Peyer's patch (tissue), 4 donors: ENCODE measurements at places on chromosomes 6 and 20. TPM values are rescaled to one million over a fixed set of nuclear protein-coding genes. Genes with fewer than 3 reads are reported as not detected.

GRCh38 chr6:14766391-14766994, 479.4 kb upstream of the JARID2 start:
- no peak for DNase-seq

- no peak for DNase-seq
Observed at GRCh38 chr20:50655311-50655880, 35.9 kb downstream of the RIPOR3 start.

FAM217A gene
- not detected for total RNA-seq

DNA sequence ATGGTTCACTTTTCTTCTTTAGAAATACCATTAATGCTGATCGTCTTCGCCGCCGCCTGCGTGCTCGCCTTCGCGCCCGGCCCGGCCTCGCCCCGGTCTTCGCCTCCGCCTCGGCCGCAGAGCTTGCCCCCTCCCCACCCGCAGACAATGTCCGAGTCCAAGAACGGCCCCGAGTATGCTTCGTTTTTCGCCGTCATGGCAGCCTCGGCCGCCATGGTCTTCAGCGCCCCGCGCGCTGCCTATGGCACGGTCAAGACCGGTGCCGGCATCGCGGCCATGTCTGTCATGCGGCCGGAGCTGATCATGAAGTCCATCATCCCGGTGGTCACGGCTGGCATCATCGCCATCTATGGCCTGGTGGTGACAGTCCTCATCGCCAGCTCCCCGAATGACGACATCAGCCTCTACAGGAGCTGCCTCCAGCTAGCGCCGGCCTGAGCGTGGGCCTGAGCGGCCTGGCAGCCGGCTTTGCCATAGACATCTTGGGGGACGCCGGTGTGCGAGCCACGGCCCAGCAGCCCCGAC, 4.8 kb upstream of the PRPH2 start:
- peak; percentile 56 for DNase-seq

DNA sequence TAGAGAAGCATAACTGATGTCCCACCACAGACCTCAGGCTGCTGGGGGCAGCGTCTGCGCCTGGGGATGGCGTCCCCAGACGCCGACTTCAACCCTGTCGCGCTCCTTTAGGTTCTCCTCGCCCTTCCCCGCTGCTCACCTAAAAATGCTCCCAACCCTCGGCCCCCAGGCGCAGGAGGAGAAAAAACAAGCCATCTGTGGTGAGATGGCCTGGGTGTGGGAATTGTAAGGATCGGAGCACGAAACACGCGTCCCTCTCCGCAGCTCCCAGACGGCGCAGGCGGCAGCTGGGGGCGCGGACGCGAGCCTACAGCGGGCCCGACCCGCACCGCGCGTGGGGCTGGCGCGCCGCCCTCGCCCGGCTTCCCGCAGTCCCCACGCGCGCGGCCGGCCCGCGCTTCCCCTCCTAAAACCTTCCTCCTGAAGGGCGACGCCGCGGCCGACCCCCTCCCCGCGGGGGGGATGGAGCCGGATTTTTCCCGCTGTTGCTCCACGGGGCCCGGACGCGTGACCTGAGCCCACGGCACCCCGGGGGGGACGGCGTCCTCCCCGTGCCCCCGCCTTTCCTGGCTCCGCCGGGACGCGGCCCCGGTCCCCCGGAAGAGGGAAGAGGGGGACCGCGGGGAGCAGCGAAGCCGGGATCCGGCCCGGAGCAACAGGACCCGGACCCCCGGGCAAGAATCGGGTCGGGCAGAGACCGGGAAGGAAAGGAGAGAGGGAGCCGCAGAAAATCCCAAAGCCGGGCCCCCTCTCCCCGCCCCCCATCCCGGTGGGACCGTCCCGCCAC, 611 bp downstream of the EPB41L2 start:
- DNase-seq = peak; percentile 67

PLN gene
- 6.1 TPM for total RNA-seq

DNA sequence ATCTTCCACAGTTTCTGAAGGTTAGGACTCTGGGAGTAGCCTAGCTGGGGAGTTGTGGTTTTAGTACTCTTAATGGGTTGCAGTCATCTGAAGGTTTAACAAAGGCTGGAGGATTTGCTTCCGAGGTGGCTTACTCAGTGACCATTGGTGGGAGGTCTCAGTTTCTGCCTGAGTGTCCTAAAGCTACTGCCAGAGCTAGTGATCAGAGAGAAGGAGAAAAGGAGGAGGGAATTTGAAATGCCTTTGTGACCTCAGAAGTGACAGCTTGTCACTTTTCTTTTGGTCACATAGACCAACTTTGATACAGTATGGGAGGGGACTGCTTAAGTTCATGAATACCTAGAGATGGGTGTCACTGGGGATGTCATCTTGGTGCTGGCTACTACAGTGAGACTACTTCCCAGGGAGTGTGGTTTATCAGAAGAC, 41.3 kb downstream of the NCOA3 start:
- DNase-seq = no peak

GRCh38 chr20:1505361-1505760, 14.1 kb upstream of the SIRPB2 start:
- DNase-seq = no peak

DNA sequence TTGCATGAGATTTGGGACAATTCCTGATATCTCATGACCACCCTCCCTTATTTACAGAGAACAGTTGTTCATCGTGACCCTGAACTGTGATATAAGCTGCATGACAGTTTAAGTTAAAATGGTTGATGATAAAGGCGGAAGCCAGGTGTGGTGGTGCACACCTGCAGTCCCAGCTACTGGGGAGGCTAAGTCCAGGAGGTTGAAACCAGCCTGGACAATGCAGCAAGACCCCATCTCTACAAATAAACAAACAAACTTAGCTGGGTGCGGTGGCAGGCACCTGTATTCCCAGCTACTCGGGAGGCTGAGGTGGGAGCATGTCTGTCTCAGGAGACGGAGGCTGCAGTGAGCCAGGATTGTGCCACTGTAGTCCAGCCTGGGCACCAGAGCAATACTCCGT, 24.1 kb downstream of the COL20A1 start:
- DNase-seq = no peak

GRCh38 chr6:157813750-157814455, 9.1 kb upstream of the SNX9 start:
- no peak for DNase-seq

BPIFB1 gene
- not detected for total RNA-seq

DNA sequence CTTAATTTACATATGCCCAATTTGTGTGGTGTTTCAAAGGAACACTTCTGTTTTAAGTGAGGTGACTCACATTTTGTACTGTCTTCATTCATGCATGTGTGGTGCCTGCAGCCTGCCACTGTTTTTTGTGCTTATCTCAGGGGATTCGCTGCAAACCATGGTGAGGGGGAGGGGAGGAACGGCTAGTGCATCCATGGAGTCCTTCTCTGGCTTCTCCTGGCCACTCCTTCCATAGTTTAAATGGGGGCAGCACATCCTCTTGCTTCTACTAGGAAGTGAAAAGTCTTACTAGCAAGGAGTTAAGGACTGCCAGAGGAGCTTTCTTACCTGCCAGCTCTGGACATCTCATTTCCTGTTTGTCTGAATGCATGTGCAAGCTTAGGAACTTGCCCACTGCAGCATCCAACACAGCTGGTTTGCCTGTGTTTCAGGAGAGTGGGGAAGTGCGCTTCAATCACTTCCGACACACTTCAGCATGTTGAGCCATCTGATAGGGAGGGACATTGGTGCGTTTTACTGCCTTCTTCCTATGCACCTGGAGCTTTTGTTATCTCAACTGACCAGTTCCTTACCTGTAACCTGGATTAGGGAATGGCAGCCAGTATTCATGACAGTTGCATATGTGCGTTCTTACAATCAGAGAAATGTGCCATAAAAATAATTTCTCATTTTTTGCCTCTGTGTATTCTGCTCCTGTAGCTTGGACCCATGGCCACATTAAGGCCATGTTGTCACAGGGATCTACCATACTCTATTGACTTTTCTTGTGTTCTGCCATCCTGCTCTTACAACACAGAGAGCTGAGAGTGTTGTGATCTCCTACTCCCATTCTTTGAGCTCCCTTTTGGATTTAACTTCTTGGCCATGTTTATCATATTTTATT, 211.3 kb downstream of the ARID1B start:
- DNase-seq = peak; percentile 72

DNA sequence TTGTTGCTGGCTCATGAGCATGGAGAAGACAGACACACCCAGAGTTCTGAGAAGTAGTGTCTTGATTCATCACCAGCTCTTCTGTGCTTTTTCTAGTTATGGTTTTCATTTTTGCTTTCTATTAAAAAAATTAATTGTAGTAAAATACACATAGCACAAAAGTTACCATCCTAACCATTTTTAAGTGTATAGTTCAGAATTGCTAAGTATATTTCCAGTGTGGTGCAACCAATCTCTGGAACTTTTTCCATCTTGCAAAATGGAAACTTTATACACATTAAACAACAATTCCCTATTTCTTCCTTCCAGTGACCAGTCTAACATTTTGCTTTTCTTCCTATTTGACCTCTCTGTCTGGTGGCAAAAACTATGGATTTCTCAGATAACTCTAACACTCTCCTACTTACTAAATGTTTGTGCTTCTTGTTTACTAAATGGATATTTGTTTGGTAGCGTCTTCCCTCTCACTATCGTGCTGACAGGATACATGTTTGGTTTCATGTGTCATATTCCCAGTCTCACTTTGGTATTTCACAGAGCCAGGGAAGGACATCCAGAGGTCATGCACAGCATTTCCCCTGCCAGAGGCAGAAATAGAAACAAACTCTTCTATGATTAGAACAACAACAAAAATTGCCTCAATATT, 40.6 kb downstream of the TXLNB start:
- DNase-seq = no peak

SAMD5 gene
- 7.4 TPM for total RNA-seq

HCRTR2 gene
- total RNA-seq = not detected

FOXS1 gene
- total RNA-seq = not detected

DNA sequence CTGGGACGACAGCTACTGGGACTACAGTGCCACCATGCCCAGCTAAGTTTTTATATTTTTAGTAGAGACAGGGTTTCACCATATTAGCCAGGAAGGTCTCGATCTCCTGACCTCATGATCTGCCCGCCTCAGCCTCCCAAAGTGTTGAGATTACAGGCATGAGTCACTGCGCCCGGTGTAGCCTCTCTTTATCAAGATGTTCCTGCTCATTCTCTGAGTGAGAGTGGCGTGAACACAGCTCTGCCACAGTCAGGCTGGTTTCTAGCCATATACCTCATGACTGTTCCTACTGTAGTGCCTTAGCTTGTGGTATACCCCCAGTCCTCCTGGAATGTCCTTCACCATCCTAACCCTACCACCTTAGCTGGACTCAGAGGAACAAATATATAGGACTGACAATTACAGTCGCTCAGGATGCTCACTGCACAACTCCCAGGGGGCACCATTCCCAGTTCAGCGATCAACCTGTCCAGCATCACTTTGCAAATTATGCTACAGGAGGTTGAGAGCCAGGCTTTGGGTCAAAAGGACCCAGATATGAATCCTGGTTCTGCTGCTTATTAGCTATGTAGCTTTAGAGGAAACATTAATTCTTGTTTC, 86.3 kb downstream of the CHMP4B start:
- no peak for DNase-seq

DNA sequence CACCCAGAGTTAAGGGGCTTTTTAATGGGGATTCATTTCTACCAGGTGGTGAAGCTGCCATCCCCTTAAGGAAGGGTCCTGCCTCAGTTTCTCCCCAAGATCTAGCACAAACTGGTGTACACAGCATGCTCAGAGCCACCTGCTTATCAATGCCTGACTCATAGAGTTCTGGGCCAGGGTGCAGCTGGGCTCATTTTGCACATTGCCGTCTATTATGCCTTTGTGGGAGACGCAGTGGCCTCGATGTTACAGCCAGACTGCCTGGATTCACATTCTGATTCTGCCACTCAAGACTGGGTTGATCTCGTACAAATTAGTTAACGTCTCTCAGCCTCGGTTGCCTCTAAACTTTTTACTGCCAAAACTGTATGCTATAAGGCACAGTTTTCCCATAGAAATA, 365.7 kb downstream of the ZFAND3 start:
- DNase-seq = no peak

EDN1 gene
- total RNA-seq = 19.0 TPM

- no peak for DNase-seq
Observed at GRCh38 chr6:8137529-8137939, 35.2 kb upstream of the EEF1E1 start.
